ENCODE measurements at places on chromosomes 5 and 9.
A peak's percentile ranks its signal among the peaks of the same experiment; 100 is the strongest.

DNA sequence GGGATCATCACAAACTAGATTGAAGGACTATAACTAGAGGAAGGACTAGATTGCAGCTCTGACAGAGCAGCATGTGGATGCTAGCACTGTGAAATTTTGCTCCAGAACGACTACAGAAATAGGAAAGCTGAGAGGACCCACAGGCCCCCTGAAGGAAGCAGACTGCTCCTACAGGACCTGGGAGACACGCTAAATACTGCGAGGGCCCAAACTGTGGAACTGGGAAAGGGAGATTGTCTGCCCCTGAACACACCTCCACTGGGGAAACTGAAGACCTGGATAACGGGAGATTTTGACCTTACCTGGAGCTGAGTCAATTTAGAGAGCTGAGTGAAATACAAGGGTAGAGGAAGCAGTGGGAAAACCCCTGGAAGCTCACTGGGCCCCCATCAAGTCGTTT is 19.2 kb downstream of the TRIM36 start:
- no peaks in the 10 kb centered on the region for H3K27me3 ChIP-seq
- no peaks in the 10 kb centered on the region for H3K36me3 ChIP-seq
- H3K27ac ChIP-seq, result no peak overlapping the region

GRCh38 chr9:15333376-15333881 is 26.4 kb upstream of the TTC39B start:
- H3K36me3 ChIP-seq, result no peaks in the 10 kb centered on the region
- H3K4me1 ChIP-seq, result no peaks in the 10 kb centered on the region
- H3K4me3 ChIP-seq, result no peak overlapping the region
- peaks cover 33% of the 10 kb centered on the region for H3K27me3 ChIP-seq
- DNase-seq, result no peak

GRCh38 chr5:173020154-173020581 is 36.0 kb upstream of the CREBRF start:
- peaks cover 39% of the 10 kb centered on the region for H3K4me1 ChIP-seq
- DNase-seq, result no peak
- H3K4me3 ChIP-seq, result no peak overlapping the region
- H3K27me3 ChIP-seq, result no peaks in the 10 kb centered on the region
- H3K36me3 ChIP-seq, result peaks cover 49% of the 10 kb centered on the region

GRCh38 chr5:75681125-75681830 is 36.0 kb downstream of the POC5 start:
- DNase-seq, result peak; percentile 46
- peak overlapping the region; percentile 57 for H3K4me3 ChIP-seq
- H3K27me3 ChIP-seq, result no peaks in the 10 kb centered on the region
- peaks cover 53% of the 10 kb centered on the region for H3K36me3 ChIP-seq

- H3K27ac ChIP-seq, result peak overlapping the region; percentile 82
- H3K4me3 ChIP-seq, result peak overlapping the region; percentile 96
- no peaks in the 10 kb centered on the region for H3K27me3 ChIP-seq
- H3K4me1 ChIP-seq, result peaks cover 36% of the 10 kb centered on the region
Observed at GRCh38 chr5:96936431-96937320, 796 bp downstream of the LNPEP start.

Measured in MCF 10A (cell line).